WTC11 (cell line): ENCODE measurements at places on chromosomes 4 and X. TPM values are rescaled to one million over a fixed set of nuclear protein-coding genes. Genes with fewer than 3 reads are reported as not detected.

- DNase-seq = no peak
- H3K4me3 ChIP-seq = no peak overlapping the region
- no peaks in the 10 kb centered on the region for H3K36me3 ChIP-seq
- no peak overlapping the region for H3K27ac ChIP-seq
- H3K27me3 ChIP-seq = no peaks in the 10 kb centered on the region; the same call in 1 of the 2 replicates
These were observed 50.2 kb downstream of the SUPT20HL1 start for GRCh38 chrX:24410514-24411189.

DNA sequence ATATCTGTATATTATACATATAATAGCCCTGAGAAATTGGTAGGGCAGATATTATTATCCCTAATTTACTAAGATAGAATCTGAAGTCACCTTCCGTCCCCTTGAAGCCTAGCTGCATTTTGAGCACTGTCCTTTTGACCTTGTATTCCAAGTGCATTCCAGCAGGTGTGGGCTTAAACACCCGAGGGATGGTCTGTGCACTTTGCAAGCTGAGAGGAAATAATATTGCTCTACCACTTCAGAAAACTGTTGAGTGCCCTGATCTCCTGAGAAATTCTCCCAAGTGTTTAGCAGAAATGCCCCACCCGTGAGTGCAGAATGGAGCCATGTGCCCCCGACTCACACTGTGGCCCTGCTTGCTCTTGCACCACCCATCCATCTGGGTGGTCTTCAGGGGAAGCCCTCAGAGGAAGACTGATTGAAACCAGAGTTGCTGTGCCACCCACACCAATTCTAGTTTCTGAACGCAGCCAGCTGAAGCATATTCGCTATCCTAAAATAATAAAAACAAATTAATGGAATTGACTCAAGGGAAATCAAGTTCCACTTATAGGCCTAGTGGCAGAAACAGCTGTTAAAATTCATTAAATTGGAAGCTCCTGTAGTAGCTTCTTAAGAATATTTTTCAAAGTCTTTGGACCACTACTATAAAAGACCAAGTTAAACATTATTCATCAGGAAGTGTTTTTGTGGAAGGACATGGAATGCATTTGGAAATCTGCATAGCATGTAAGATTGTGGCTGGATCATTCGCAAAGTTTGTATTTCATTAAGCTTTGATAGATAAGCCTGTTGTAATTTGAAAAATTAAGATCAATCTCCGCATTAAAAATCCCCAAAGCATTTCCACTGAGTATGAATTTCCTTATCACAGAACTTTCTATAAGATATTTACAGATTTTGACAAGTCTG, 41.3 kb upstream of the PRKG2 start:
- H3K27ac ChIP-seq = no peak overlapping the region
- H3K27me3 ChIP-seq = no peaks in the 10 kb centered on the region; the same call in 1 of the 2 replicates
- H3K4me1 ChIP-seq = peaks cover 2% of the 10 kb centered on the region
- H3K4me3 ChIP-seq = no peak overlapping the region
- H3K36me3 ChIP-seq = no peaks in the 10 kb centered on the region

DNA sequence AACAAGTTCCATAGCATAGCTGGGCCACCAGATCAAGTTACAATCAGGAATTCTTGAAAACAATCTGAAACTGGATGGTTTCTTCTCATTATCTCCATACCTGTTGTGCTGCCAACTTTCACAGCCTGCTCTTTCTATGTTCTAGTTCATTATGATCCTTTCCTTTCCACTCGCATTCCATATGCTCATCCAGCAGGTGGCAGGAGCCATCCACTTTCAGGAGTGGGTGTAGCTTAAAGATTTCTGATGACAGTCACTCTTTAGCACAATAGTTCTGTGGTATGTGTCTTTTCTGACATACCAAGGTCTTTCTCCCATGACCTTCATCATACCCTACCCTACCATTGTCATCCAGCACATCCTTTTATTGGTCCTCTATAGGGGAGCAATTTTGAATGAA, 46.4 kb downstream of the PAGE2 start:
- no peak overlapping the region for H3K27ac ChIP-seq
- no peak overlapping the region for H3K4me3 ChIP-seq

DNA sequence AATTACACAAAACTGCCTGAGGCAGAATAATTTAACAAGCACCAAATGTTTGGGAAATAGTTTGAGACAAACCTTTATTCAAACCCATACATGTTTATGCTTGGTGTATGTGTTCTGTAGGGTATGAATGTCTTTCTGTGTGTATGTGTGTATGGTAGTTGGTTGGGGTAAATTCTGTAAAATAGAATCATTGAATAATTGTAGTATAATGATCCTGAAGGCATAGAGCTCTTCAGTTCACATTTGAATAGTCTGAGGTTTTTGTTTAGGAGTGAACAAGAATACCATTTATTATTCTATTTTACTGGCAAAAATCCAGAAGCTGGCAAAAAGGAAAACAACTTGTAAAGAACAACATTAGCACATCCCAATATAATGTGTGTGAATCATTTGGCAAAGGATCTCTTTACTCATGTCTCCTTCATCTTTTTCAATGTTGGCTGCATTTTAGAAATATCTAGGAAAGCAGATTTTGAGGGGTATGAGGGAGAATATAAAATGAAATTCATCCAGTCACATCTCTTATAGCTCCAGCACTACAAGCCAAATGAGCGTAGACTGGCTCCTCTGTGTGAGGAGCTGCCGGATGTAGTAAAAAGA, 360.0 kb downstream of the CHIC1 start:
- DNase-seq = no peak
- H3K4me3 ChIP-seq = no peak overlapping the region
- H3K4me1 ChIP-seq = peaks cover 14% of the 10 kb centered on the region
- H3K36me3 ChIP-seq = no peaks in the 10 kb centered on the region
- no peak overlapping the region for H3K27ac ChIP-seq

DNA sequence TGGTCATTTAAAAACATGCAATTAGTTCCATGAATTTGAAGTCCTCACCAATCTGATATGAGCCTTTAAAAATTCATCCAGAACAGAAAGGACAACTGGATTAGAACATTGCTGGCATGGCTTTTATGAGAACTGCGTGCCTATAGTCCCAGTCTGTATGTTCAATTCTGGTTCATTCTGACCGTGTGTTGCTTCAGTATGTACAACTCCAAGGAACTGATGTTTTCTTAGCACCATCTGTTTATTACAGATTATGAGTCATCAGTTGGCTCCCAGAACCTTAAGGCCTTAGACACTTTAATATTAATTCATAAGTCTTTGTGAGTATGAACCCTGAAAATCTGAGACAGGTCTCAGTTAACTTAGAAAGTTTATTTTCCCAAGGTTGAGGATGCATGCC, 115.0 kb downstream of the CEP44 start:
- H3K4me3 ChIP-seq = no peak overlapping the region
- no peaks in the 10 kb centered on the region for H3K36me3 ChIP-seq
- peaks cover 5% of the 10 kb centered on the region; the same call in 1 of the 2 replicates for H3K27me3 ChIP-seq
- H3K4me1 ChIP-seq = peaks cover 39% of the 10 kb centered on the region

- H3K4me1 ChIP-seq = peaks cover 8% of the 10 kb centered on the region
- no peak overlapping the region for H3K27ac ChIP-seq
- no peaks in the 10 kb centered on the region for H3K27me3 ChIP-seq
- no peaks in the 10 kb centered on the region for H3K36me3 ChIP-seq
These were observed 1.3 kb upstream of the PDHA1 start for GRCh38 chrX:19342331-19342906.

DNA sequence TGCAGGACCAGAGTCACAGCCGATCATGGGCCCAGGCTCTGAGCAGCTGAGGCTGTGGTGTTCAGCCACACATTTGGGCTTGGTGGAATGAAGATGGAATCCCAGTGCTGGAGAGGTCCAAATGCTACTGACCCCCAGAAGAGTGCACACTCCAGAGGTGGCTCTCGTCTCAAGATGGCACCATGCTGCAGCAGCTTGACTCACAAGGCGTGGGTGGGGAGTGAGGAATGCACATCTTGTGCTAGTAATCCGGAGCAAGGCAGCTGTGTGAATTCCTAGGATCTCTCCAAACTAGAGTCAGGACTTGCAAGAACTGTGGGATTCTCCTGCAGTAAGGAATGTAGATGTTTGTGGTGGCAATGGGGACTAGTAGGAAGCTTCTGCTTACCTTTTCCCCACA, 28.7 kb downstream of the RAB28 start:
- H3K27me3 ChIP-seq = no peaks in the 10 kb centered on the region
- no peaks in the 10 kb centered on the region for H3K4me1 ChIP-seq
- peaks cover 13% of the 10 kb centered on the region for H3K36me3 ChIP-seq
- no peak overlapping the region for H3K4me3 ChIP-seq

GRCh38 chrX:1108501-1109445, 103.7 kb downstream of the CRLF2 start:
- H3K4me3 ChIP-seq = peak overlapping the region; percentile 57
- peaks cover 21% of the 10 kb centered on the region for H3K27me3 ChIP-seq
- no peaks in the 10 kb centered on the region for H3K36me3 ChIP-seq
- peak; percentile 42 for DNase-seq
- H3K4me1 ChIP-seq = peaks cover 64% of the 10 kb centered on the region

GRCh38 chr4:89751416-89751815, 85.5 kb downstream of the SNCA start:
- peaks cover 12% of the 10 kb centered on the region for H3K4me1 ChIP-seq
- no peaks in the 10 kb centered on the region for H3K27me3 ChIP-seq
- H3K36me3 ChIP-seq = no peaks in the 10 kb centered on the region
- H3K27ac ChIP-seq = no peak overlapping the region

GRCh38 chr4:74583089-74583700, 138.3 kb downstream of the AREG start:
- no peak overlapping the region for H3K4me3 ChIP-seq
- H3K4me1 ChIP-seq = no peaks in the 10 kb centered on the region

DNA sequence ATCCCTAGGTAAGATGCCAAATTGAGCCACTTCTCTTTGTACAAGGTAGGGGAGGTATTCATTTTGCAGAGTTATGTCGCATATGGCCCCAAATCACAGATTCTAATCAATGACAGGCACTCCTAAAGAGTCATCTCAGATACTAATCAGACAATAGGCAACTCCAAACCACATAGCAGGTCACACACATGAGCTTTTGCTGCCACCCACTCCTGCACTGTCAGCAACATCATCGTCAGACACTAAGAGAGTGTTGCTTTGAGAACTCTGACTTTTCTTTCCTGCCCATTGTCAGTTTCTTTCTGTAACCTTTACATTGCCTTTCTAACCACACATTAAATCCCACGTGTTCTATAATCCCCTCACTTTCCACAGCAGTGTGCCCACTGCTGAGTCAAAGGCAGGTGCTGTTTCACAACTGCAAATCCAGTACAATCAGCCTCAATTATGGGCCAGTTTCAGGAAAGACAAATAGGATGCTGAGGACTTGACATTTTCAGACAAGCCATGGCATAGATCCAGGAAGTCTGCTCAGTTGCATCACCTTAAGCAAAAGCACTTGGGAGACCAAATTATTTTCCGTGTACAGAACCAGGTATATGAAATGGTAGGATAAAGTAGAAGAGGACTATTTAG, 23.5 kb downstream of the TMEM31 start:
- H3K27ac ChIP-seq = no peak overlapping the region
- peaks cover 43% of the 10 kb centered on the region for H3K4me1 ChIP-seq
- peaks cover 12% of the 10 kb centered on the region for H3K27me3 ChIP-seq
- no peaks in the 10 kb centered on the region for H3K36me3 ChIP-seq
- H3K4me3 ChIP-seq = no peak overlapping the region

GRCh38 chr4:99811850-99812249, 4.8 kb upstream of the DAPP1 start:
- H3K4me1 ChIP-seq = peaks cover 7% of the 10 kb centered on the region
- no peak overlapping the region for H3K4me3 ChIP-seq
- H3K36me3 ChIP-seq = no peaks in the 10 kb centered on the region

The SHROOM3 gene
- total RNA-seq = 52.2 to 71.9 TPM (median 52.6 TPM) in 3 replicates

The UGT2B15 gene
- 0.22 to 0.25 TPM (median 0.25 TPM) in 3 replicates for total RNA-seq

The ITIH6 gene
- 0.02 to 0.05 TPM (median 0.04 TPM) in 3 replicates for total RNA-seq

The C1QTNF7 gene
- 0.04 TPM in 1 of 3 replicates, not detected in the others for total RNA-seq

The CXCL3 gene
- 3.5 to 7.7 TPM (median 7.0 TPM) in 3 replicates for total RNA-seq

The CFAP299 gene
- not detected in 3 replicates for total RNA-seq

The SULT1B1 gene
- 0.02 to 0.14 TPM (median 0.04 TPM) in 3 replicates for total RNA-seq

The CCNI gene
- 213 to 253 TPM (median 248 TPM) in 3 replicates for total RNA-seq

The ALAS2 gene
- 0.30 to 0.35 TPM in 2 of 3 replicates, not detected in the other for total RNA-seq
